Bone marrow (tissue), 2 donors: ENCODE measurements at places on chromosomes 1 and 21.

DNA sequence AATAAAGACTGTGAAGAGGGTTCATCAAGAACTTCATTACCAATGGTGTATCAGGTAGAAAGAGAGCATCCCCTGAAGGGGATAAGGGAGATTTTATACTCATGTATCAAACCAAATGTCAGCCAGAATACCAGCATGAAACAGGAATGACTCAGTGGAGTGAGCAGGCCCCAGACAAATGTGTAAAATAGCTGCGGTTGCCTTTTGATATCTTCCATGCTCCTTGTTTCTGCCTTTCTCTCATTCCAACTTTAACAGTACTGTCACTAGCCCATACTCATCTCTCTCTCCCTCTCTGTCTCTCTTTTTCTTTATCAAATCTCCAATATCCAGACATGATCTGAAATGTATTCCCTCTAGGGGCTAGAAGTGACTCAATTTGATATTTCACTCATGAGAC, 47.8 kb downstream of the GPR88 start:
- no peak for DNase-seq

DNA sequence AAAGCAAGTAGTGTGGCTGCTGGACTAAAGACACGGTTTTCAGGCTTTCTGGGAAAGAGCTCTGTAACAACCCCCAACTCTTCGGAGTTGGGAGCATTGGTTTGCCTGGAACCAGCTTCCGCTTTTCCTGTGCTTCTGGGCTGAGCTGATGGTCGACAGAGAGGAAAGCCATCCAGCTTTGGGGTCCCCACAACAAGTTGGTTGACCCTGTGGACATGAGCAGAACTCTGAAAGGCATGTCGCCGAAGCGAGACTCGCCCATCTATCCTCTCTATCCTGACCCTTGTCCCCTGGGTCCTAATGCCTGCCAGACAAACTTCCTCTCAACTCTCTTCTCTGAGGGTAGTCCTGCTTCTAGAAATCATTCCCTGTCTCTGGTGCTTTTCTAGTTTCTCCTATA, 31.9 kb upstream of the FCGR2A start:
- no peak for DNase-seq

DNA sequence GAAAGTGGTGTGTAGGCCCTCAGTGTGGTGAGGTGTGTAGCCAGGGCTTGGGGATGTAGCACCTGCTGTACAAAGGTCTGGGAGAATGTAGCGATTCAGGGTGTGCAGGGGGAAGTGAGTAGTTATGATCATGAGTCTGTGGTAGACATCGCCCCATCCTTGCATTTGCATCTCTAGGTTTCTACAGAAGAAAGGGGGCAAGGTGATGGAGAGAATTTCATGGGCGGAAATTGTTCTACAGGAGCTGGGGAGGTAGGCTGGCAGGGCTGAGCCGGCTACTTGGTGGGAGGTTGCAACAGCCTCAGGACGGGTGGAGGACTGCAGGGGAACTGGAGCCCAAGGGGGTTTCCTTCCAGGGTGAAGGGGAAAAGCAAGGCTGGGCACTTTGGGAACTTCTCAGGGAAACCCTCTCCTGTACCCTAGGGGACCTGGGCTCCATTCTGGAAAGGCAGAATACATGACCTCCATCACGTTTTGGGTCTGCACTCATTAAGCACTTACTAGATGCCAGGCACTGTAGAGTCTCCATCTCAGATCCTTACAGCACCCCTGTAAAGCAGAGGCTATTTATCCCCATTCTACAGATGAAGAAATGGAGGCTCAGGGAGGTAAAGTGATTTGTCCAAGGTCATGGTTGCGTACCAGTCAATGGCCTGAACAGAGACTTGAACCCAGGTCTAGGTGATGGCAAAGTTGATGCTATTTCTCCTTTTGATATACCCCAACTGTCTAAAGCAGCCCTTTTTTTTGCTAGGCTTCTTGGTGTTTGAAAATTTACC, 14.5 kb upstream of the TNFRSF1B start:
- no peak for DNase-seq

GRCh38 chr1:58460469-58460868, 86.1 kb downstream of the OMA1 start:
- no peak for DNase-seq

DNA sequence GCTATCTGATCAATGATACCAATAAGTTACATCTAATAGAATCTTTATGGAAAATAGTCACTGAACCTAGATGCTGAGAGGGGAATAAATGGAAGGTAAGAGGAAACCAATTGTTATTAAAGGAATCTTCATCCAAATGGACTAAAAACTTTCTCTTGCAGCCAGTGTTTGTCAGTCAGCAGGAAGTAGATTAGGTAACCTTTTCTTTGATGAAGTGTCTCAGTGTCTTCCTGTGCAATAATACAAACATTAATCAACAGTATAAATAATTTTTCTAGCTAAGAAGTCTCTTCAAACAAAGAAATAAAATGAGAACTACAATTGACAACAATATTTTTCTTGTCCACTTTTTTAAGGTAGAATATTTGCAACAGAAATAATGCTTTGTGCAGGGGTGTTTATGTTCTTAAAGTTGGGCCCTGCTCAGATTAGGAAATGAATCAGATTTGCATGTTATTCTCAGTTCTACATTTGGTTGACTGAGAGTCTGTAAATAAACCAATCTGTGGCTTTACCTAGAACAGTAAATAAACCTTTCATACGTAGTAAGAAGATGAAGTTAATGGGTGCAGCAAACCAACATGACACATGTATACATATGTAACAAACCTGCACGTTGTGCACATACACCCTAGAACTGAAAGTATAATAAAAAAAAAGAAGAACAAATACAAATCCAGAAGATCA, 391.4 kb downstream of the MRPL39 start:
- DNase-seq, result no peak

DNA sequence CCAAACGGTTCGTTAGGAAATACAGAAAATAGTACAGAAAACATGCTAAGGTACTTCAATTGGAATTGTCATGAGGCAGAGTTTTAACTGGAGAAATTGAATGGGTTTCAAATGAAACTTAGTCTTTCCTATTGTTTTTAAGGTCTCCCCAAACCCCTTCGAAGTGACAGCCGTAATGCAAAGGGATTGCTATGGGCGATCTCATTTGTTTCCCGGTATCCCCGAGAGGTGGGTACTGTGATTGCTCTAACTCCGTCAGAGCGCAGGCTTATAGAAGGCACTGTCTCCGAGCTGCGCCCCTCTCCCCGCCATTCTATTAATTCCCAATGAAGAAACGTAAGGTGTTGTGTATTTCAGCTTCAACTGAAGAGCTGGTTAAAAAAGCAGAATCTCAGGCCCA, 22.0 kb upstream of the RNF187 start:
- no peak for DNase-seq

- DNase-seq, result no peak
Observed at GRCh38 chr1:6184083-6184783, 4.1 kb upstream of the CHD5 start.

DNA sequence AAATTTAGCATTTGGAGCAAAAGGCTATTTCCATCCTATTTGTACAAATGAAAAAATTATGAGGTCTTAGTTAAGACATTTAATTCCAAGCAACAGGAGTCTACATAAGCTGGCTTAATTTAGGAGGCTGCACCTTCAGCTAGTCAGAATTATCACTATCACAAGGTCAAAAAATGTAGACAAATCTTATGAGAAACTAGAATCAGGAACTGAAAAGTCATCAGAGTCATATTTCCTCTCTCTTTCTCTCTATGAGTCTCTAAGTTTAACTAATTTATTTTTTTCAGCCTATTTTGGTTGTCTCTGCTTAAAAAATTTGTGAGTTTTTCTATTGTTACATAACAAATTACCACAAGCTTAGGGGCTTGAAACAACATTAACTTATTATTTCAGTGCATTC, 807.1 kb upstream of the PRMT6 start:
- no peak for DNase-seq

GRCh38 chr21:45788637-45789506, 145.3 kb downstream of the PCBP3 start:
- no peak for DNase-seq

DNA sequence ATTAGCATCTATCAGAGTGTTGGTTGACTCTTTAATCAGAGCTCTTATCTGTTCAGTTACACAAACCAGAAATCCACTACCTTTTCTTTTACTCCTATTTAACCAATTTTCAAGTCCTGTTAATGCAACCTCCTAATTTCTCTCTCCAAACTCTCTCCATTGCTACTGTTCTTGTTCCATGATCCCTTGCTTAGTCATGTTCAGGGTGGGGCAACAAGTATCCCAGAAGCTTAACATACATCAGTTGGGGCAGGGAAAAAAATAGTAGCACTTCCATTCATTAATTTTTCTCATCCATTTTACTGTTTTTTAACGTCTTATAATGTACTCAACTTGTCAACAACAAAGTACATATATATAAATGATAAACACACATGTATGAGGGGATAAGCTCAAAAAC, 111.2 kb upstream of the LBR start:
- no peak for DNase-seq

- DNase-seq, result no peak
Observed at GRCh38 chr1:97144527-97144926, 422.9 kb downstream of the PTBP2 start.

DNA sequence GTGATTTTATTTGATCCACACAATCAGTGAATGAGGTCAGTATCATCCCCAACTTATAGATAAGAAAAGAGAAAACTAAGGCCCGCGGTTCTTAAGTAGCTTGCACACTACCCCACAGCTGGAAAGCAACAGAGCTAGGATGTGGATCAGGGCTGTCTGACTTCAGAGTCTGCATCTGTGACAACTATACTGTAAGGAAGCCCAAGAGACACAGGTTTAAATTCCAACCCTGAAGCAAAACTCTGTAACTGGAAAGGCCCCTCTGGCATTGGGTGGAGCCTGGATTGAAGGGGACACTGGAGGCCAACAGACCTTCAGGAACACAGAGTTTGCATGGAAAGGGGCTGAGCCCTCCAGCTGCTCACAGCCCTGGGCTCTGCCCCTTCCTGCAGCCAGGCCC, 40.2 kb downstream of the LGR6 start:
- no peak for DNase-seq

DNA sequence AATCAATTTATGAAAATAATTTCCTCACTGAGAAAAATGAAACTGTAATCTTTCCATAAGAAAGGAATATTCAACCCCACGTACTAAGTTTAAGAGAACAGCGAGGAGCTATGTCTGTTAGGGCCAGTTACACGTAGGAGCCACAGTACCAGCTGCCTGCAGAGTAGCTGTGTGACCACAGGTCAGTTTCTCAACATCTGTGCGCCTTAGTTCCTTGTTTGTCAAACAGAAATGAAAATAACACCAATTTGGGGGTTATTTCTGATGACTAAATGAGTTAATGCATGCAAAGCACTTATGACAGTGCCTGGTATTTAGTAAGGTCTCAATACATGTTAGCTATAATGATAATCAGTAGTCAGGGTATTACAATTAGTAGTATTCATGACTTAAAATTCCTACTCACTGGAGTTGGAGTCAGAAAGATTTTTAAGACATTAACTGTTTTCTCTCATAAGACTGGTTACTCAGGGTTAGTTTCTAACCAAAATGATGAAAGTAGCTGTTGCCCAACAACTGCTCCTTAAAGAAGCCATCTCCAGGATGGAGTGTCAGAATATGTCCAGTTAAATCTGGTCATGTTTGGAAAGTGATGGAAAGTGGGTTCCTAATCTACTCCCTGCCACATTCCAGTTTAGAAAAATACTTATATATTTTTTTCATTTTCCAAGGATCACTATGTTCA, 85.8 kb upstream of the ZNF648 start:
- DNase-seq, result no peak

DNA sequence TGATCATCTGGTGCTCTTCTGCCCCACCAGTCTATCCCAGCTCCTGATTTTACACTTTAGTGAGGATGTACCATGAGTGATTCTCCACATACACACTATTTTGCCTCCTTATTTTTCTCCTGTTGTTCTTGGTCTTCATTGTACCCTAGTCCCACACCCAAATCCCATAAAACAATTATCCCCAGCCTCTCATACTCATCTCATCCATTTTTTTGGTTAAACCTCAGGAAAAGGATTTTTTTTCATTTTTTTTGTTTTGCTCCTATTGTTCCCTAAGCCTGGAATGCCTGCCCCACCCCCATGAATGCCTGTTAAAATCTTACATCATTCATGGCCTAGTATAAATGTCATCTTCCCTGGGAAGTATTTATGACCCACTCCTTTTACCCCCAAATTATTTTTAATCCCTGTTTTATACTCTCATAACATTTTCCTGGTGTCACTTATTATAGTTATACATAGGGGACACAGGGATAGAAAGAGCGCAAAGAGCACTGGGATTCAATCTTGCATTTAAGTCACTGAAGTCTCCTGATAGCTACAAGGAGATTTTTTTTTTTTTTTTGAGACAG, 4.9 kb upstream of the LINGO4 start:
- no peak for DNase-seq

DNA sequence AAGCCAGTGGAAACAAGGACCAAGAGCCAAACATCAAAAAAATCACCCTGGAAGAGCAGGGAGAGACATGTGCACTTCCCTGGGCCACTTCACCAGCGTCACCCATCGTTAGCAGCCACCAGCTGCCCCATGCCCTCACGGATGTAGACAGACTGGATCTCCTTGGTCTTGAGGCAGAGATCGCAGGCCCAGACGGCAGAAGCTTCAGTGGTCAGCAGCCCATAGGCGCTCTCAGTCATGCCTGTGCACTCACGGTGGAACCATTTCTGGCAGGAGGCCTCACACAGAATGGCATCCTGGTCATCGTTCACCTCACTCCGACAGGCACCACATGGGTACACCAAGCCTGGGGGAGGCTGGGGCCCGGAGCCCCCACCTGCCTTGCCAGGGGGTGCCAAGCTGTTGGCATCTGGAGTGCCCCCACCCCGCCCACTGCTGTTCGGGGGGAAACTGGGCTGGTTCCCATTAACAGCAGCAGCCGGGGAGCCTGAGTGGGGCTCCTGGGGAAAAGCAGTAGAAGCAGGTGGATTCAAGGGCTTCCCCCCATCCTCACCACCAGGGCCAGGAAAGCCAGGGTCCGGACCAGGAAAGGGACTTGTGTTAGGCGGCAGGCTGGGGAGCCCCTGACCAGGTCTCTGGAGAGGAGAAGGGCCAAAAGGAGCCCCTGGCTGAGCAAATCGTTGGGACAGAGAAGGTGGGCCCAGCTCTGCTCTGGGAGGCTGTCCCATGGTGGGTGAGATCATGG, 2.7 kb downstream of the PYGO2 start:
- no peak for DNase-seq

GRCh38 chr1:62234688-62235087, 40.0 kb downstream of the L1TD1 start:
- DNase-seq, result no peak

DNA sequence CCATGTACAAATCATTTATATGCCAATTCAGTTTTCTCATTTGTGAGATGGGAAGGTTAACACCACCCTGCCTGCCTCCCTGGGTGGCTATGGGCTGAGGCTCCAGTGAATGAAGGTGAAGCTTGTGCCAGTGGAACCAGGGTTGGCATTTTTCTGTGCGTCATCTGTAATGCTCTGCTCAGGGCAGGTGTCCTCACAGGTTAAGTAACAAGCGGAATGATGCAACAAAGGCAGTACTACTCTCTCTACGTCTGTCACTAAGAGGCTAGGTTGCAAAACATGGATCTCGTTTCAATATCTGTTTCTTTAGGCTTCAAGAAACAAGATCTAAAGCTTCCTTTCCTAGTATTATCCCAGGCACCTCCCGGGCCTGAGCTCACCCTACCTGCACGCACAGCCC, 67.0 kb upstream of the ZNF648 start:
- no peak for DNase-seq

- DNase-seq, result no peak
Observed at GRCh38 chr1:13593511-13594131, 10.0 kb downstream of the PDPN start.
